Ovary (tissue), 10 donors: ENCODE measurements at places on chromosomes 13 and 19.

- DNase-seq, result no peak
Measured at GRCh38 chr19:8635422-8635821, 5.0 kb downstream of the NFILZ start.

DNA sequence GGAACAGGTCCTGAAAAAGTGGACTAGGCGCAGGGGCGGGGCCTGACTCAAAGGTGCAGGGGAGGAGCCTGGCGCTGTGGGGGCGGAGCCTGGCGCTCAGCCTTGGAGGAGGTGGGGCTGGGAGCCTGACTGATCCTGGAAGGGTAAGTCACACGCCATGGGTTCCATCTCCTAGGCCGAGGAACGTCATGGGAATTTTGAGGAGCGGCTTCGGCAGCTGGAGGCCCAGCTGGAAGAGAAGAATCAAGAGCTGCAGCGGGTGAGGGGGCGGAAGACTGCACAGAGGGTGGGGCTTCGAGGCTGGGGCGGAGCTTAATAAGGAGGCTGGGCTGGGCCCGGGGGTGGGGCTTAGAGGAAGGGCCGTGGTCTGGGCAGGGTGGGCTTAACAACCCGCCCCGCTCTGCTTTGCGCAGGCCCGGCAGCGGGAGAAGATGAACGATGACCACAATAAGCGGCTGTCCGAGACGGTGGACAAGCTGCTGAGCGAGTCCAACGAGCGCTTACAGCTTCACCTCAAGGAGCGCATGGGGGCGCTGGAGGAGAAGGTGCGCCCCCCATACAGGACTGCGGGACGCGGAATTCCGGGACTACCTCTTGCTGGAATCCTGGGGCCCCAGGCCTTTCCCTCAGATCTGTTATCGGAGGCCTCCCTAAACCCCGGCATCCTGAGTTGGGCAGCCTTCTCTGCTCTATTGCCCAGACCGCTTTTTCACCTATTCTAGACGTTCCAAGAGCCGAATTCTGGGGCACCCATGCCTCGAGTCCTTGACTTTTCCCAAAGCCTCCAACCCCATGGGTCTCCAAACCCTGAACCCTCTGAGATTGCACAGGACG lies 14.5 kb downstream of the PPFIA3 start:
- DNase-seq, result peak; percentile 78

- no peak for DNase-seq
Measured at GRCh38 chr13:42258747-42259146, 13.2 kb upstream of the AKAP11 start.

DNA sequence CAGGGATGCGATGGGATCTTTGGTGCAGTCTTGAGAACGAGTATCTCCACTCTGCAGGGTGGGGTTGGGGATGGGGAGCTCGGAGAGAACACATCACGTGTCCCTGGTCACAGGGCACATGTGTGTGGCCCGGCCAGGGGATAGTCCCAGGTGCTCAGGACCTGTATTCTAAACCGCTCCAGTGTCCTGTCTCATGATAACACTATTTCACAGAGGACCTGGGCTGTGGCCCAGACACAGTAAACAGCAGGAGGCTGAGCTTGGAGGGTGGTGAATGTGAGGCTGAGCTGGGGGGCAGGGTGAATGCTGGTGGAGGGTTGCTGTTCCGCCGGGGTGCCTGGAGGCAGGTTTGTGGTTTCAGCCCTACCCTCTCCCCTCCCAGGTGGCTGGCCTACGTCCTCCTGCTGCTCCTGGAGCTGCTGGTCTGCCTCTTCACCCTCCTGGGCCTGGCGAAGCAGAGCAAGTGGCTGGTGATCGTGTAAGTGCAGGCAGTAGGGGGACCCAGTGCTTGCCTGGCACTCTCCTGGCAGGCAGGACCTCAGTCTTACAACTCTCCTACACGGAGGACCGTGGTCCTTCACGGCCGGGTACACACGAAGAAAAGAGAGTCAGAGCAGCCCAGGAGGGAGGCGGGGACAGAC lies 11.1 kb downstream of the TTYH1 start:
- no peak for DNase-seq

DNA sequence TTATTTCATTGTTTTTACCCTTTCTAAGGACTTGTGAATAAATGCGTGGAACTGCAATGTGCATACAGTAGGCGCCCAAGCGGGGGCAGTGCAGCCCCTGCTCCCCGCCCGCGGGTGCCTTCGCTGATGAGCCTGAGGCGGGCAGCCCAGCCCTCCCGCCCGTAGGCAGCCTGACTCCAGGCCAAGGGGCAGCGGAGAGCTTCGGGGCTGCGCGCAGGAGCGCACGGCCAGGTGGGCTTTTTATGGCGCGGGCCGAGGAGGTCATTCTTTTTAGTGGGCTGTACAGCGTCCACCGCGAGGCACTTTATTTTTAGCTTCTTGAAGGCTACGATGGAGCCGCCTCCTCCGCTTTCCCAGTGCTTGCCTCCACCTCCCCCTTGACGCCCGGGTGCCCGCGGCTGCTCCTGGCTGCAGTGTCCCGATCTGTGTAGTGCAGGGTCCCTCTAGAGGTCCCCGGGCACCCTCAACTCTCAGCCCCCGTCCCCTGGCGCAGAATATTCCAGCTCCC lies 60.5 kb downstream of the CCNE1 start:
- DNase-seq, result no peak

- DNase-seq, result no peak
Measured at GRCh38 chr13:38255600-38255999, 94.1 kb upstream of the UFM1 start.

DNA sequence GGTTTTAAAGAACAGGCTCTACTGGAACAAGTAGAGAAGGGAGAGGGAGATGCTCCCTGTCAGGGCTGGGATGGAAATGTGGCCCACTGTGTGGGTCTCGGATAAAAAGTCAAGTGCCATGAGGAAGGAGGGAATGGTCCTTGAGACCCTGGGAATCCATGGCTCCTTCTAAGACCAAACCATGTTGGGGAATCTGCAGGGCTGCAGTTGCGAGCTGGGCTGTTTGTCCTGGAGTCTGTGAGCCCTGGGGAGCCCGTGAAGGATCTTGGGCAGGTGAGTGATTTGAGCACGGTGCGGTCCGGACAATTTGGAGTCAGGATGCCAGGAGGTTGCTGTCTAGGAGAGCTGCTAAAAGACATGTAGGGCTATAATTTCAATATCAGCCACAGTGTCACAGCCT lies 359.4 kb downstream of the FGF9 start:
- no peak for DNase-seq

- peak; percentile 65 for DNase-seq
Measured at GRCh38 chr19:2034729-2035589, 16.1 kb downstream of the MKNK2 start.

DNA sequence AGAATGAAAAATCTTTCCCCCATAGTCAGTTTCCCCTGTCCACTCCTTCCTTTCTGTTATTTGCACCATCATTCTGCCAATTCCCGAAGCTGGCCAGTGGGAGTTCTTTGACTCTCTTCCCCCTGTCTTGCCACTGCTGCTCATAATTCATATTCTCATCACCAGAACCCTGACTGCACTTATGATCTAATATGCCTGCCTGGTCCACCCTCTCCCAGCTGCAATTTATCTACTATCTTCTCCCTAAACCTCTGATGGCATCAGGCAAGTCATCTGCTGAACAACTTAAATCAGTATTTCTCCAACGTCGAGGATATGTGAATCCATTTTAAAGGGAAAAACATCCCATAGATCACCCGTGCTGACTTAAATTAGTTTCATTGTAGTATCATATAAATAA lies 458.0 kb upstream of the GPC6 start:
- no peak for DNase-seq

- no peak for DNase-seq
Measured at GRCh38 chr19:15556634-15557181, 48.4 kb downstream of the CYP4F22 start.

GRCh38 chr19:17338433-17339078 lies 1.2 kb downstream of the GTPBP3 start:
- no peak for DNase-seq

DNA sequence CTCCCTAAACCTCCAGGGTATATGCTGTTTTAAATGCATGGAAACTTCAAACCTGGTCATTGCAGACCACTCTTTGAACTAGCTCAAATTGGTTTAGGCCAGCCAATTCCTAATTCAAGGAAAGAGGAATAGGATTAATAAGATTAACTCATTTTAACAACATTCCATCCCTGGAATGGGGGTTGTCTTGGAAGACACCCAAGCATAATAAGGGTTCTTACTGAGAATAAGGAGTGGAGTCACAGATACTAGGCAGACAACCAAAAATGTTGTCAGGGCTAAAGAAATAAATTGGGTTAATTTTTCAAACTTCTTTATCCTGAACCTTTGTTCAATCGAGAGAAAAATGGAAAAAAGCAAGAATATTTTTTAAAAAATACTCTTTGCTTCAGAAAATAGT lies 186.2 kb downstream of the PCDH9 start:
- DNase-seq, result no peak

GRCh38 chr13:64553411-64554129 lies 2676.6 kb downstream of the PCDH9 start:
- no peak for DNase-seq

GRCh38 chr13:100542826-100543156 lies 45.8 kb downstream of the GGACT start:
- DNase-seq, result no peak

DNA sequence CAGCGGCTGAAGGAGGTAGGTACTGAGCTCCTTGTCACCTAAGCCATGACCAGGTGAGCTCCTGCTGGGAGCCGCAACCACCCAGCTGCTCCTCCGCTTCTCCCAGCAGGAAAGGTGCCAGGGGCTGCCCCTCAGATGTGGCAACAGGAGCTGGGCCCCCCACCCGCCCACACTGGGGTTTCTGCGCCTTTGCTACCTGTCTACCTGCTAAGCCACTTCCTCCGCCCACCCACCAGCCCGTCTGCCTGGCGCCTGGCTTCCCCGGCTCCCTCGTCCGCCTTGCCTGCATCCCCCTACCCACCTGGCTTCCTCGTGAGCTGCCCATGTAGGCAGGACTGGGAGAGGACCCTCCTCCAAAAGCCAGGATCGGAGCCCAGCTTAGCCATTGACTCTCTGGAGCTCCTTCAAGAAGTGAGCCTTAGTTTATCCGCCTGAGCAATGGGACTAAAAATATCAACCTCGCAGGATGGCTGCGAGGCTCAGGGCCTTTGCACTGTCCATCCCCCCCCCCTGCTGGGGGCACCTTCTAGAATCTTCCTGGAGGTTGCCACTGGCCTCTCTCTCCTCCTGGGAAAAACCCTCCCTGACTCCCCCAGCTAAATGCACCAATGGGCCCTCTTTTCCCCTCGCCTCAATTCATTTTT lies 55.8 kb upstream of the KLF2 start:
- no peak for DNase-seq

DNA sequence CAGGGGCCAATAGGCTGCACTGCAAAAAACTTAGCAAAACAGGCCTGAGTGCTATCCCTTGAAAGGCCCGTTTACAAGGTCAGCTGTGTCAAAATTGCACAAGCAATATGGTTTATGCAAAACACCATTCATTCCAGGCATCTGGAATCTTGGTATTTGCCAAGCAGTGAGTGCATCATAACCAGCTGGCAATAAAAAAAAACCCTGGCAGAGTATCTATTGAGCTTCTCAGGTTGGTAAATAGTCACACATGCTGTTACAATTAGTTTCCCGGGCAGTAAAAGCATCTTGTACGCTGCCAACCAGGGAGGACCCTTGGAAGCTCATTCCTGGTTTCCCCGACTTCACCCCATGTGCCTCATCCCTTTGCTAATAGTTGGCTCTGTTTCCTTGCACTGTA lies 21.3 kb downstream of the ZNF77 start:
- DNase-seq, result no peak

DNA sequence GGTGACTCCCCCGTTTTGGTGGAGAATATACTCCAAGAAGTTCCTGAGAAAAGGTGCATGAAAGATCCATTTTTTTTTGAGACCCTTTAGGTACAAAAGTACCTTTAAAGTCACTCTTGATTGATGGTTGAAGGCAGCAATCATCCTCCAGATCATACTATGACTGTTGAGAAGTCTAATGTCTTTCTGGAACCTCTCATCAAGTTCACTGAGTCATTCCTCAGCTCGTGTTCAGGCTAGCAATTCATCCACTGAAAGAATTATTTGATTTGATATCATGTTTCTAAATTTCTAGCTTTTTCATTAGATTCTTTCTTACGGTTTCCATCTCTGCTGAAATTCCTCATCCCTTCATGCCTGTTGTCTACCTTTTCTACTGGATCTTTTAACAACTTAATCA lies 65.1 kb upstream of the GJB6 start:
- DNase-seq, result no peak

DNA sequence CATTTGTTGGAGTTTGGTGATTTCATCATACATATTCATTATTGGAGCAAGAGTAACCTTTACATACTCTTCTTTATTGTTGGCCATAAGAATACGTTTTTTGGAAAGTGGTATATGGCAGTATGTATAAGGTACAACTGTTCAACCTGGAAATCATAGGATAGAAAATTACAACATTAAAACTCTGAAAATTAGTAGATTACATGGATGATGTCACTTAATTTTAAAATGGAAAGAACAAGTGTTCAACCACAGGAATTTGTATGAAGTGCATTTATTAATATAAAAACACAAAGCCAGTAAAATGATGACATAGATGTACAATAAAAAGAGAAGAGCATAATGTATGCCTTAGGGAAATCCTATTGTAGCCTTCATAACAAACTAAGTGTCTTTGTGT lies 7.3 kb upstream of the ZNF155 start:
- DNase-seq, result no peak

GRCh38 chr13:27857282-27857681 lies 62.5 kb upstream of the PDX1 start:
- no peak for DNase-seq

- no peak for DNase-seq
Measured at GRCh38 chr13:55577082-55577846, 1563.5 kb upstream of the PRR20A start.

DNA sequence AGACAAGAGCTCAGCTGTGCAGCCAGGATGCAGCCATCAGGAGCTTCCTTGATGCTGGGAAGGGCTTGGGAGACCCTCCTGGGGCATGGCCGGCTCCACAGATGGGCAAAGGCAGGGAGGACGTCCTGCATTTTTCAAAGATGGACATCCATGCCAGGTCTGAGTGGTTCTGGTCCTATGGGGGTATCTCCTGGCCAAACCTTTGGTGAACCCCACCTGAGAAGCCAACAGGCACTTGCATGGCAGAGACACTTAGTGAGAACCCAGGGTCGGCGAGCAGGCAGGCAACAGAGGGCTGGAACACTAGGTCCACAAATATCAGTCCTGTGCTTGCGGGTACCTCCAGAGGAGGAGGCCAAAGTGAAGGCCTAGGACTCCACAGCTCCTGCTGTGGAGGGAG lies 70.0 kb downstream of the KCTD15 start:
- DNase-seq, result no peak

DNA sequence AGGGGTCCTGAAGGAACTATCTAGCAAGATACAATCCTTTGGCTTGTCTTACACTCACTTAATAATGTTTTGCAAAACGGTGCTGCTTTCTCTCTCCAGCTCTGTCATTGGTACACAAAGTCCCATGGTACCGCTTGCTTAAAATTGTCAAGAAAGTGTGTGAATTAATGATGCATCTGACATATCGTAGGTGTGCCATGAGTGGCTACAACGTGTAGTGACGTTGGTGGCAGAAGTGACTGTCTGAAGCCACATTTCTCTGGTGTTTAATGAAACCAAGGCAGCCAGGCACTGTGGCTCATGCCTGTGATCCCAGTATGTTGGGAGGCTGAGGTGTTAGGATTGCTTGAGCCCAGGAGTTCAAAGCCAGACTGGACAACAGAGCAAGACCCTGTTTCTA lies 2.6 kb downstream of the HSH2D start:
- DNase-seq, result no peak

GRCh38 chr13:94860981-94861407 lies 148.6 kb upstream of the SOX21 start:
- DNase-seq, result peak; percentile 12

- peak; percentile 61 for DNase-seq
Measured at GRCh38 chr19:13149628-13150186, 468 bp downstream of the STX10 start.
